ENCODE measurements at places on chromosomes 5 and 9. TPM values are rescaled to one million over a fixed set of nuclear protein-coding genes. Genes with fewer than 3 reads are reported as not detected.

Gene ALDOB
- 101 TPM for total RNA-seq

Gene SPINK9
- not detected for total RNA-seq

Gene IL13
- not detected for total RNA-seq

Gene BARX1
- total RNA-seq: not detected

Gene ATG12
- 15.2 TPM for total RNA-seq

Gene OR1J2
- total RNA-seq: not detected

Gene ARHGEF39
- total RNA-seq: 17.4 TPM

Gene SHISAL2B
- not detected for total RNA-seq

GRCh38 chr5:80141147-80141671 lies 106.1 kb downstream of the THBS4 start:
- DNase-seq: peak; percentile 87

DNA sequence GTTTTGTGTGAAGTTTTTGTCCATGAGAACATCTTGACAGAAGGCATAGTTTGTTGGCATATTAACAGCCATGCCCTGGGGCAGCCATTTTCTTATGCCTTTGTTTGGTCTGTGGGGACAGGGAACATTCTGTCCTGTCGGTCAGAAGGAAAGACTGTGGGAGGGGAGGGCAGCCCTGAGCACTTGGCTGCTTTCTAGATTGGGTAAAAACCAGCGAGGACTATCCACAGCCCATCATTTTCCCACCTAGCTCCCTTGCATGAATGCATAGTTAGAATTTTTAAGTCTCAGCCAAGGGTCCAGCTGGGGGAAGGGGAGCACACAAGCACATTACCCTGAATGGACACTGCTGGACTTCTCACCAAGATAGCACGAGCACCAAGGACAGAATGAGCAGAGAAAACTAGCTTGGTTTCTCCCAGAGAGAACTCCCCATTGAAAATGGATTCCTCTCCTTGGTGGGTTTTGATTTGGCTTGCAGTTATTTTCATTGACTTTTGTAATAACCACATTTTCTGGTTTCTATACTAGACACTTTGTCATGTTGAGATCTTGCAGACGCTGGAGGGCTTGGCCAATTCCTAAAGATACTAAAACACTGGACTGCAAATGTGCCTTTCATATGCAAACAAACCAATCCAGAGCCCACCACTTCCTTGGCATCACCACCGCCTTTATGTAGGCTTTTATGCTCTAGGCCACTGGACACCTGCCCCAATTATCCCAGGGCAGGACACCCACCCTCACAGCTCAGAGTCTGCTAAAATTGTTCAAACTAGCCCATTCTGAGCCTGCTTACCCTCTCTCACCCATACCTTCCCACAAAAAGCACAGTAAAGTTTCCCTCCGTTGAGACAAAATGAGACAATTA lies 129.9 kb downstream of the BOD1 start:
- peak; percentile 55 for DNase-seq

DNA sequence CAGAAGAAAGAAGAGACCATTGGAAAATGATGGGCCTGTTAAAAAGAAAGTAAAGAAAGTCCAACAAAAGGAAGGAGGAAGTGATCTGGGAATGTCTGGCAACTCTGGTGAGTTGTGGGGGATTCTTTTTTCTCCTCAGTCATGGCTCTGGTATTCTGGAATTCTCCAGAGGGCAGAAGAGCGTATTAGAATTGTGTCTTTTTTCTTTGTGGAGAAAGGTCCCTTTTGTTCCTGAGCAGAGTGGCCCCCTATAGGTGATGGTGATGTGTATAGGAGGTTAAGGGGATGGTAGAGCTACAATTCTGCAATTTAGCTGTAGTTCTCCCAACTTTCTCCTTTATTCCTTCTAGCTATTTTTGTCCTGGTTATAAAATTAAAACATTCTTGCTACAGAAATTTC lies 1.6 kb upstream of the DHFR start:
- DNase-seq: no peak

- no peak for DNase-seq
These were observed 584.0 kb downstream of the CHSY3 start for GRCh38 chr5:130488252-130488651.

- no peak for DNase-seq
These were observed 138.5 kb downstream of the SLC24A2 start for GRCh38 chr9:19650312-19650711.

DNA sequence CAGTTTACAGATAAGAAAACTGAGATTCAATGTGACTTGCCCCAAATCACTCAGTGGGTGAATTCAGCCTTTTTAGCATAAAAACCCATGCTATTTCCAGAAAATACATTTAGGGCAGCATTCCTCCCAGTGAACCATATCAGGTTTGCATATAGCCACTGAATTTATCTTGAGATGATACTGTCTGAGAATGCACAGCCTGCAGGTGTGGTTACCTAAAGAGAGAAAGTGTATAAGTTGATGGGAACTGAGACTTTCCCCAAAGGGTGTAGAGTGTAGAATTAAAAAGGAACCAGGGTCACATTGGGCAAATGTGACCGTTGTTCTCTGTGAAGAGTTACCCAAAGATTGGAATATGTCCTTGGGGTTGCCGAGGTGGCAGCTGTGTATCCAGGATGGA lies 100.0 kb upstream of the PIK3R1 start:
- no peak for DNase-seq

DNA sequence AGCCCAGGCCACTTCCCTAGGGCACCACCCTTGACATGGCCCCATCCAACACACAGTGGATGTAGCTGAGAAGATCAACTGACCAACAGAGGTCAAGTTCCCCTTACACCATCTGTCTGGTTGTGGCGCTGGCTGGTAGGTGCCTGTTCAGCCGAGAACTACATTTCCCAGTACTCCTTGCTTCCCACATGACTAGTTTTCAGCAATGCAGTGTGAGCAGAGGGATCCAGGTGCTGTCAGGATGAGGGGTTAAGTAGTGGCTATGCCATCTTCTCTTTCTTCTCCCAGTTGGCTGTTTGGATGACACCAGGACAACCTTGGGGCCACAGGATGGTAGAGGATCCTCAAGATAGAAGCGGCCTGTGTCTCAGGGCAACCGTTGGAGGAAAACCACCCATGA lies 48.6 kb upstream of the SH3PXD2B start:
- peak; percentile 53 for DNase-seq

DNA sequence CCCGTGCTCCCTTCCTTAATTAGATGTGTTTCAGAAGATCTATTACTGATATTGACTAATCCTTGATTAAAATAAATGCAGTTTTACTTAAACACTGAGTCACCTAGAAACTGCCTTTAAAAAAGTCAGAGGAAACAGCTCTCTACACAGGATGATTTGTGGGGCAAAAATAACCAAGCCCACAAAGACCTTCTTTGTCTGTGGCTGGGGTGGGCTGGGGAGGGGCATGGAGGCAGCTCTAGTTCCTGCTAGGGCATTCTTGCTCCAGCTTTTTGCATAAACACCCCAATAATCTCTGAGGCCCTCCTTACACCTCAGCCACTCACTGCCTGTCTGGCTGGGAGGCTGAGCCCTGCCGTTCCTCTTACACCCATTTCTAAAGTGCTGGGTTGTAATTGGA lies 227.6 kb upstream of the DAP start:
- DNase-seq: no peak

DNA sequence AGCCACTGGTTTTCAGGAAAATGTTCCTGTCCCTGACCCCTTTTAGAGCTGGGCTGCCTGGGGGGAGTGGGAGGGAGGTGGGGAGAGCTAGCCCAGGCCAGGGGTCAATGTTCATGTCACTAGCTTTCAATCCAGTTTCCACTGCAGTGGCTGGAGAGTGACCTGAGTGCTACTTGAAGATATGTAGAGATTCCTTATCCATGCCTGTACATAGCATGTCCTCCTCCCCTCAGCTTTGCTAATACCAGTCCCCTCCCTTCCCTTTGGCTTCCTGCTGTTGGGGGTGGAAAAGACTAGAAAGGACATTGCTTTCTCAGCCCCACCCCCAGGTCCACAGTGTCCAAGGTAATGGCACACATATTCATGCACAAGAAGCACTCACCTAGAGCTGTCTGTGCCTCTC lies 7.8 kb downstream of the DNAJB5 start:
- no peak for DNase-seq

DNA sequence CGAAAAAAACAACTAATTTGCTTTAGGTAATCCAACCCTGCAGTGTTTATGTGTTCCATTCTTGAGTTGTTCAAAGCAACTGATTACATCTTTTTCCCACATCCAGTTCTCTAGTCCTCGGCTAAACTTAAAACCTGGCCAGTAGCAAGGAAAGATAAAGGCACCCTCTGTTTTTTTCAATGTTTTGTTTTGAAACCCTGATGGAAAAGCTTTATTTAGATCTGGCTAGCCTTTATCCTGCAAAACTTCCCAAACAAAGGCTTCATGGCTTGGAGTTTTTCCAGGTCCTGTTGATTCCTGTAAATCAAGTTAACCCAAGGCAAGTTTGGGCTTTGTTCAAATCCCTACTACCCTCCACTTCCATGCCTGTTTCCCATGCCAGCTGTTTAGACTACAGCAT lies 105.1 kb downstream of the CEMIP2 start:
- DNase-seq: no peak

- no peak for DNase-seq
These were observed 14.9 kb upstream of the NDUFB6 start for GRCh38 chr9:32587901-32588300.

DNA sequence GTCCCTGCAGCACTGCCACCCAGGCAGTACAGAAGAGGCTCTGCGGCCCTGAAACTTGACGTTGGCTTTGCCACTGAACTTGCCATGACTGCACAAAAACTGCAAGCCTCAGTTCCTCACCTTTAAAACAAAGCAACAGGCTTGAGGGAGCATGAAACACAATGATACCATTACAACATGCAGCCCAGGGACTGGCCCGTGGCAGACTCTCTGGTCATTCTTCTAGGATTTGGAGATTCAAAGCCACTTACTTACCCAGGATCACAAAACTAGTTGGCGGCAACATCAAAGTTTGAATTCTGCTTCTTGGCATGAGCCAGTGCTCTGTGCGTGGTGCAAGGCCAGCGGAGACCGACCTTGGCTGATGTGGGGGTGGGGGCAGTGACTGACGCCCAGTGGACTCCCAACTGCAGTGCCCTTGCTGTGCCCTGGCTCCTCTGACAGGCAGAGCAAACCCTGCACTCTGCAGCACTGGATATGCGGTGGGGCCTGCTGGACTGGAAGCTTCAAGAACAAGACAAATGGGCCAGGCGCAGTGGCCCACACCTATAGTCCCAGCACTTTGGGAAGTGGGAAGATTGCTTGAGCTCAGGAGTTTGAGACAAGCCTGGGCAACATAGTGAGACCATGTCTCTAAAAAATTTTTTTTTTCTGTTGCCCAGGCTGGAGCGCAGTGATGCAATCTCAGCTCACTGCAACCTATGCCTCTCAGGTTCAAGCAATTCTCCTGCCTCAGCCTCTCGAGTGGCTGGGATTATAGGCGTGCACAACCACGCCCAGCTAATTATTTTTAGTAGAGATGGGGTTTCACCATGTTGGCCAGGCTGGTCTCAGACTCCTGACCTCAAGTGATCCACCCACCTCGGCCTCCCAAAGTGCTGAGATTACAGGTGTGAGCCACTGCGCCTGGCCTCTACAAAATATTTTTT lies 18.9 kb downstream of the SQSTM1 start:
- no peak for DNase-seq

GRCh38 chr5:140631831-140632365 lies 1.1 kb downstream of the CD14 start:
- no peak for DNase-seq

GRCh38 chr9:32128546-32128945 lies 255.9 kb upstream of the ACO1 start:
- DNase-seq: no peak

GRCh38 chr5:127010362-127010761 lies 20.0 kb downstream of the MARCHF3 start:
- DNase-seq: no peak

DNA sequence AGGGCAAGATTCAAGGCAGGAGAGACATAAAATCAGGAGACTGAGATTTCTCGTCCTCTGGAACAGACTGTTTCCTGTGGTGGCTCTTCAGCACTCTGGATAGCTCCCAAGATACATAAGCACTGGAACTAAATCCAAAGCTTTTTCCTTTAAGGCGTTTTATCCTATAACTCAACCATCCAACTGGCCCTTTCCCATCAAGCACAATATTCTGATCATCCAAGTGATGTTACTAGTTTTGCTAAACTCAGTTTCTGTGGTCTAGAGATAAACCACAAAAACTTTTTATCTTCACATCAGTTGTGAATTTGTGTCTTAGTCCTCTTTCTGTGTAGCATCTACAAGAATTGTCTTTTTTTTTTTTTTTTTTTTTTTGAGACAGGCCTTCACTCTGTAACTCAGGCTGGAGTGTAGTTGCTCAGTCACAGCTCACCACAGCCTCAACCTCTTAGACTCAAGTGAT lies 299.4 kb downstream of the COX7C start:
- peak; percentile 61 for DNase-seq

- no peak for DNase-seq
These were observed 830.8 kb upstream of the PTPRD start for GRCh38 chr9:11443631-11444030.

DNA sequence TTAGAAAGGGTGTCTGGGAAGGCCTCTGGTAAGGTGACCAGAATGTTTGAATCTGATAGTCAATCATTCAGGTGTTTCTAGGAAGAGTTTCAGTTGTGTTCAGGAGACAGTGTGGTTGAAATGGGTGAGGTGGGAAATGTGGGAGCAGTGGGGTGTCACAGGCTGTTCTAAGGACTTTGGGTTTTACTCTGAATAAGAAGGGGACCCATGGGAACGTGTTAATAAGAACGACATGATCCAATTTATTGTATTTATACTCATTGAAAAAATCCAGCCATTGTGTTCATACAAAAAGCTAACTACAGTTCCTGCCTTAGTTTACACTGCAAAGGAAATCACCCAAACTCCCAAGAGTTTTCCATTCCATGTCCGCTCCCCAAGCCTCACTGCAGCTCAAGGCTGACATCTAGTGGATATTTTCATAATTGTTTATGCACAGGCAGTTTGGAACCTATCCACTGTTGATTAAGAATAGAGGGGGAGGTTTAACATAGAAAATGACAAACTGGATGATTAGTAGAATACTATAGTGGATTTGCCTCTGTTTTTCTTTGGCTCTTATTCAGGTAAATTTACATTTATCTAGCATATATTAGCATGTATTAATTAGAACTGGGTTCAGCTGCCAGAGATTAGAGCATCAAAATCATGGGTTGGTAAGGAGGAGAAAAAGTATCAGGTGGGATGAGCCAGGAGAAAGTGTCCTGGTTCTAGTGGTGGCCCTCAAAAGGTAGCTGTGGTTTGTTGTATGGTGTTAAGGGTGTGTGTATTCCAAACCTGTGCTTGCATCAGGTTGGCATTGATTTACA lies 17.7 kb downstream of the CAVIN4 start:
- no peak for DNase-seq
